Ureter (tissue), 1 donor: ENCODE measurements at places on chromosomes 5 and 9. TPM values are rescaled to one million over a fixed set of nuclear protein-coding genes. Genes with fewer than 3 reads are reported as not detected.

DNA sequence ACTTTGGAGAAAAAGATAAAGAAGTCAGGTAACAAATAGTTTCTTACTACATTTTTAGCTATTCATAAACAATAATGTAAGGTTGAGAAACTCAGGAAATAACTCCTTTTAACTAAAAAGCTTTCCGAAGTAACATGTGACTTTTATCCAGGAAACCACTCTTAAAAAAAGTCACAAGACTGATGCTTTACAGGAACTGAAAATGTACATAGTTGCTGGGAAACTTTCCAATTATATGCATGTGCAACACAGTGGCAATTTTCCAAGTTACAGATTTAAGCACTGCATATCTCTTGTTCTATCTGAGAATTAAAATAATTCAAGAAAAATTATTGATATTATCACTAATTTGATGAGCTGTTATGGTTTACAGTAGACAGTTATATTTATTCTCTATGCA is 105.2 kb downstream of the CDH10 start:
- DNase-seq, result no peak

DNA sequence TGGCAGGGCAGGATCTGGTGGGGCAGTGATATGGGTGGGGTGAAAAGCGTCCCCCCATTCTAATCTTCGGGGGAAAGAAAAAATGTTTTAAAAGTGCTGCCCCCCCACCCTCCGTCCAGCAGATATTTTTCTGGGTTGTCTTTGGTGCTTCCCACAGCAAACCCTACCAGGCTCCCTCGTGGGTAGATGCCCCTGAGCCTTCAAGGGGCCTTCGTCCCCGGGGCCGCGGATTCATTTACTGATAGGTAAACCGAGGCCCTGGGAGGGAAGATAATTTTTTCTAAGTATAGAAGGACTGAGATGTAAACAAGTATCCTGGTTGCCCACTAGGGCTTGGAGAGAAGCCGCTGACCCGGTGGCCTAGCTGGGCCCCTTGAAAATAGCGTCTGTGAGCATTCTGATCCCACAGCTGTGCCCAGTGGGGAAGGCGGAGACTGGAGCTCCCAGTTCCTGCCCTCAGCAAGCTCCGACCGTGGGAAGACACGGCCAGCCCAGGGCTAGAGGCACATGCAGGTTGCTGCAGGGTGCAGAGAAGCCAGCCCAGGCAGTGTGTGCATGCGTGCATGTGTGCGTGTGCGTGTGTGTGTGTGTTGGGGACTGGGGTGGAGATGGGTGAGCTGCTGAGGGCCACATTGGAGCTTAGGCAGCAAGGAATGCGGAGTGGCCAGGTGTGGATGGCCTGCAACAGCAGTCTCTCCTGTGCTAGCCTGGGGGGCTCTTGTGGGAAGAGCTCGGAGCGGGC is 6.0 kb upstream of the RXRA start:
- DNase-seq, result no peak

DNA sequence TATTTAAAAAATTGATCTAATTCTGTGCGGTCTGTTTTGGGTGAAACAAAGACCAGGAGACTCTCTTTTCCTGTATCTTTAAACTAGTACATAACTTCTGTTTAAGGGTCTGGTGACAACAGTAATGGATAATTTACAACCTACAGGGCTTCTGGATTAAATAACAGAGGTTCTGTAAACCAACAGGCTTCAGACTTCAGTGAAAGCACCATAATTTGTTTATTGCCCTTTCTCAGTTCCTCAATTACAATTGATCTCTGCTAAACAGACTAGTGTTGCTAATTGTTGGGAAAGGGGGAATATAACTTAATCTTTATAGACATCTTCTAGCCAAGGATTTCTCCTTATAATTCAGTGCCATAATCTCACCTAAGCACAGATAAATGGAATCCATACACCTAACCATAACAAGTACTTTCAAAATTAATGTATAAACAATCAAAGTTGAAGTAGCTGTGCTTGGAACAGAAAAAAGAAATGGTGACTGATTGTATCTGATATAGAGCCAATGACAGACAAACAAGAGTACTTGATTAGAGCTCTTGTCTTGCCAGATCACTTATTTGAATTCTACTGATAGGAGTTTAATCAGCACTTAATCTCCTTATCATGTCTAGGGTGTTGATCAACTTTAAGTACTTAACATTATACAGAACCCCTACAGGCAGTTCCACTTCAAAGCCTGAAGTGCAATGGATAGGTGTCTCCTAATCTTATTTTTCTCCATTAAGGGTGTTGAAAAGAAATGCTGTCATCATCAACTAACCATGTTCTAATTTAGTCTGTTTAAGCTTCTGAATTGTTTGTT is 536.0 kb downstream of the NR2F1-AS1 start:
- DNase-seq, result no peak

DNA sequence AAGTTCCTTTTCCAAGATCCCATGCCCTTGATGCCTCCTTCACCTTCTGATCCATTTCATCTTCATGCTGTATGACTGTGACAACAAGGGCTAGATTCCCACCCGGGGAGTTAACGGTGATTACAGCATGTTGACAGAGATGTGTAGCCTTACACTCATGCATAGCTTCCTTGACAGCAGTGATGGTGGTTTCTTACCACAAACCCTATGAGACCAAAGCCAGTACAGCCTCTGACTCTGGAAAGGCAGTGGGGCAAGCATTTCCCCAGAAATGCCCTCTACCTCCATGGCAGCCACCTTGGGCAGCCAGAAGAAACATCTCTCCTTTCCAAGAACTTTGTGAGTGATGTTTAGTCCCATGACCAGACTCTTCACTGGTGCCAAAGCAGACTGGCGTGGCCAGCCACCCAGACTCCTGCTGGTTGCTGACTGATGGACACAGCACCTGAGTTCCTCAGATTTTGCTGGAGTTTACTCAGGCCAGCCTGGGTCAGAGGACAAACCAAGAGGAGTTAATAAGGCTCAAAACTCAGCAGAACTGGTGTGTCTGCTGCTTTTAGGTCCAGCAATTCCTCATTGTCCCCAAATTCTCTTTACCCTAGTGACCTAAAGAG is 199.7 kb upstream of the SLC27A6 start:
- DNase-seq, result no peak

DNA sequence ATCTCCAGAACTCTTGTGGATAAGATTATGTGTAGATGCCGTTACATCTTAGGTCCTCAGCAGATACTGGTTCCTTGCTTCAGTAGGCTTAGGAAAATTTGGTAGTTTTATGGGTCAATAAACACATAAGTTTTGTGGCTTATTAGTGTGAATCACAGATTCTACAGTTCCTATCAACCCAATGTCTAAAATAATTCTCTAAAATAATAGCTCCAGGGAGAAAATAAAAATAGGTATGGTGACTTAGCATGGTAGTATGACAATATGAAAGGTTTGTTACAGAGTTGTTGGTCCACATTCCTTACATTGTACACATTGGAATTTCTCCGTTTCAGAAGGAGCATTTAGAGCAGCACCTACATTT is 91.7 kb downstream of the AOPEP start:
- no peak for DNase-seq

DNA sequence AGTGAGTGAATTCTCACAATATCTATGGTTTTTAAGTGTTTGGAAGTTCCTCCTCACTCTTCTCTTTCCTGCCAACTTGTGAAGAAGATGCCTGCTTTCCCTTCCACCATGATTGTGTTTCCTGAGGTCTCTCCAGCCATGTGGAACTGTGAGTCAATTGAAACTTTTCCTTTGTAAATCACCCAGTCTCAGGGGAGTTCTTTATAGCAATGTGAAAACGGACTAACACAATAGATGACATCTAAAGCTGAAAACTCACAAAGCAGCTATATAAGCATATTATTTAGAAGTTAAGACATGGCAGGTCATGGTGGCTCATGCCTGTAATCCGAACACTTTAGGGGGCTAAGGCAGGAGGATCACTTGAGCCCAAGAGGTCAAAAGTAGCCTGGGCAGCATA is 130.2 kb downstream of the ARRDC3 start:
- DNase-seq, result no peak

DNA sequence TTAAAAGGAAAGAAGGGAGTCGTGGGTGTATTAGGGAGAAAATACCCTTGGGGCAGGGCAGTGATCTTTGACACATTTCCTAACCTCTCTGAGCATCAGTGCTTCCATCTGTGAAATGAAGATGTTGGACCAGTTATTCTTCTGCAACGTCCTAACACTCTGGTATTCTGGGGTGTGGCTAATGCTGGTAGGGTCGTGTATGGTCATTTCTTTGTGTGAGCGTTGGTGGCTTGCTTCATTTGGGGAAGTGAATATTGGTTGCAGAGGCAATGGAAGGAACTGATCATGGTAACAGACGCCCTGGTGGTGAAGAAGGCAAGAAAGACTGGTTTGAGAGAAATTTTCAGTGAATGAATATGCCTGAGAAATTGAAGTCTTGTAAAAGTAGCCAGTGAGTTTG is 67.9 kb upstream of the TTC23L start:
- DNase-seq, result no peak

- peak; percentile 48 for DNase-seq
These were observed 482 bp downstream of the NFIB start for GRCh38 chr9:14313378-14313940.

GRCh38 chr9:80177949-80178480 is 606.2 kb downstream of the TLE4 start:
- no peak for DNase-seq

DNA sequence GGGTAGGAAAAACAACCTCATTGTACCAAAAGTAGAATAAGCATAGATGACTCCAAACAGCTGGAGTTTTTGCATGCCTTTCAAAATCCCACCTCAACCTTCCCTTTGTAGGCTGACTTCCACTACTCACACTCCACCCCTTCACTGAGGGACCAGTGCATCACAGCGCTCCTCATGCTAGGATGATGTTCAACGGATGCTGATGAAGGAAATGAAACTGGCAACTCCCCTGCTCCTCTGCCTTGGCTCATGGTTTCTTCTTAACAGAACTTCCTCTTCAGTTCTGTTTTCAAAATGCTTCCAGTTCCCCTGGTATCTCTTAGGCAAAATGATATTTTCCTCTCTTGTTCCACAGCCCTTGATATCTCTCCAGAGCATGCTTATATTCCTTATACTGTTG is 29.0 kb downstream of the LIFR start:
- no peak for DNase-seq

- DNase-seq, result peak; percentile 55
These were observed at the start of gene CD14 for GRCh38 chr5:140633021-140633471. Gene CD14 (minus strand): TSS chr5:140633175. CDS start chr5:140633071, 104 bp downstream.

DNA sequence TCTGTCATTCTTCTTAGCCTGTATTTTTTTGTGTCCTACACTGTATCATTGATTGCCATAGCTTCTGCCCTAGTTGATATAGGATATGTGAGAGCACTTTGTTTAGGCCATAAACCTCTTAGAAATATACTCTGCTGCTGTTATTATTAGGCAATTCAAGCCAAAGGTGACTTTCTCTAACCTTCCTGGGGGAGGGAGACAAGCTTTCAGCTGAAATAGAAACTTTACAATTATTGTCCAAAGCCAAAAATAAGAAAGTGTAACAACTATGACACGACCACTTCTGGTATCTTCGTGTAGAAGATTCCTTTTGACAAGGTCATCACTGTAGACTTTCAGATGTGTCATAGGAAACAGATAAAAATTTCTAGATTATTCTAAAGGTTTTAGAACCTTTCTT is 12.2 kb upstream of the CSNK1A1 start:
- DNase-seq, result no peak

DNA sequence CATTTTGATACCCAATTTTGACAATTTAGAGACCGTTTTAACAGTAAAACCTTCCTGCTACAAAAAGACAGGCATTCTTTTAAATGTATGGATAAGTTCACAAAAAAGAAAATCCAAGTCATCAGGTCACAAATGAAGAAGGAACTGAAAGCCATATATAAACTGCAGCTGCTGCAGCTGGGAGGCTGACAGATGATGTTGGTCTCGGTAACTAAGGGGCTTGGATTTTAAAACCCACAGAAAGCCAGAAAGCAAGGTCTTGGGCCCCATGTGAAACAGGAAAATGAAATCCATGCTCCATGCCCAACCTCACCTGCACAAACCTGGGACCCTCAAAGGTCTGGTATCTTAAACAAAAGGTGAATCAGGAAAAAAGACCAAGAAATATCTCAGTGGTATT is 15.7 kb upstream of the C5orf34 start:
- DNase-seq, result no peak

DNA sequence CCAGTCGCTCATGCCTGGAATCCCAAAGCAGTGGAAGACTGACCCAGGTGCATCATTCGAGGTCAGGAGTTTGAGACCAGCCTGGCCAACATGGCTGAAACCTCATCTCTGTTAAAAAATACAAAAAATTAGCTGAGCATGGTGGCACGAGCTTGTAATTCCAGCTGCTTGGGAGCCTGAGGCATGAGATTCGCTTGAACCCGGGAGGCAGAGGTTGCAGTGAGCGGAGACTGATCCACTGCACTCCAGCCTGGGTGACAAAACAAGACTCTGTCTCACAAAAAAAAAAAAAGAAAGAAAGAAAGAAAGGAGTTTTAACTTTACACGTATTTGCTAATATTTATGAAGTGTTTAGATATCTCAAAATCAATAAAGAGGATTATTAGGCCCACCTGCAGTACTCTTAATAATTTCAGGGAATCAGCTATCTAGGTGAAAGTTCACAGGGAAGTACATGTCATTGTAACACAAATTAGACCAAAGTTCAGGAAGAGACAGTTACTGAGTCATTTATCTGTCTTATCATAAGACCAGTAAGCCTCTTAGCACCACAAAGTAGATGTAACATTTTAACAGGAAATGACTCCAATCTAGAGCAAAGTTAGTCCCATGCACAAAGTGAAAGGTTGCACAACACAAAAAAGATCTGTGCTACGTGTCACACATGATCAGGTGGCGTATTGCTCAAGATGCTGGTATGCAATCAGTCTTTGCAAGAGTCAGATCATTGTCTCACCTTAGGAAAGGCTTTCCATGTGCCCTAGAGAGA is 34.1 kb upstream of the PLIN2 start:
- DNase-seq, result peak; percentile 83

DNA sequence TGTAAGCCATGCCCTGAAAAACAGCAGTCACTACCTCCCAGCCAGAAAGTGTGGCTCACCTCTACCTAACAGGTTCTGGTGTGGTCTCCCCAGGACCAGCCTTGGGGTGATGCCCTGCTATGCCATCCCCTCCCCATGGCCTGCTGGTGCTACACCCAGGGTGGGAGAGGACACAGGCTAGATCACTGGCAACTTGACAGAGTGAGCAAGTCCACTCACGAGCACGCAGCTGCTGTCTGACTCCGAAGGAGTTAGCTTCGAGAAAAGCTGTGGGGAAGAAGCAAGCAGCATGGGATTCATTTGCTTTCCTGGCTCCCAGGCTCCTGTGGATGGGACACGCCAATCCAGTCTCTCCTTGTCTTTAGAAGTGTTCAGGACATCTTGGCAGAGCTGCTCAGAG is 102.2 kb downstream of the COL5A1 start:
- no peak for DNase-seq

GRCh38 chr9:94655739-94656138 is 16.4 kb upstream of the FBP1 start:
- DNase-seq, result no peak

- DNase-seq, result no peak
These were observed 26.9 kb upstream of the ITGA1 start for GRCh38 chr5:52760695-52761366.

GRCh38 chr5:96280946-96281393 is 152.1 kb downstream of the PCSK1 start:
- no peak for DNase-seq

The PCDHB4 gene
- total RNA-seq, result 2.2 TPM

The SPATA31D4 gene
- total RNA-seq, result not detected

The GALNT12 gene
- 38.5 TPM for total RNA-seq

The PCDHB6 gene
- 1.6 TPM for total RNA-seq

The PCDHGB4 gene
- 8.0 TPM for total RNA-seq

The SPATA31E1 gene
- not detected for total RNA-seq

The SLC23A1 gene
- total RNA-seq, result 0.65 TPM

The FBP2 gene
- 0.29 TPM for total RNA-seq

The MELK gene
- total RNA-seq, result 0.31 TPM

The ADAMTS6 gene
- total RNA-seq, result 2.6 TPM

The DMRT3 gene
- total RNA-seq, result not detected

The NIPAL4 gene
- total RNA-seq, result 49.8 TPM

The FXN gene
- 17.5 TPM for total RNA-seq
